Right lobe of liver (tissue), 6 donors: ENCODE measurements at places on chromosomes 1 and 21. TPM values are rescaled to one million over a fixed set of nuclear protein-coding genes. Genes with fewer than 3 reads are reported as not detected.

Gene PEAR1
- 9.8 TPM for total RNA-seq

Gene FAAH
- total RNA-seq = 32.6 TPM

DNA sequence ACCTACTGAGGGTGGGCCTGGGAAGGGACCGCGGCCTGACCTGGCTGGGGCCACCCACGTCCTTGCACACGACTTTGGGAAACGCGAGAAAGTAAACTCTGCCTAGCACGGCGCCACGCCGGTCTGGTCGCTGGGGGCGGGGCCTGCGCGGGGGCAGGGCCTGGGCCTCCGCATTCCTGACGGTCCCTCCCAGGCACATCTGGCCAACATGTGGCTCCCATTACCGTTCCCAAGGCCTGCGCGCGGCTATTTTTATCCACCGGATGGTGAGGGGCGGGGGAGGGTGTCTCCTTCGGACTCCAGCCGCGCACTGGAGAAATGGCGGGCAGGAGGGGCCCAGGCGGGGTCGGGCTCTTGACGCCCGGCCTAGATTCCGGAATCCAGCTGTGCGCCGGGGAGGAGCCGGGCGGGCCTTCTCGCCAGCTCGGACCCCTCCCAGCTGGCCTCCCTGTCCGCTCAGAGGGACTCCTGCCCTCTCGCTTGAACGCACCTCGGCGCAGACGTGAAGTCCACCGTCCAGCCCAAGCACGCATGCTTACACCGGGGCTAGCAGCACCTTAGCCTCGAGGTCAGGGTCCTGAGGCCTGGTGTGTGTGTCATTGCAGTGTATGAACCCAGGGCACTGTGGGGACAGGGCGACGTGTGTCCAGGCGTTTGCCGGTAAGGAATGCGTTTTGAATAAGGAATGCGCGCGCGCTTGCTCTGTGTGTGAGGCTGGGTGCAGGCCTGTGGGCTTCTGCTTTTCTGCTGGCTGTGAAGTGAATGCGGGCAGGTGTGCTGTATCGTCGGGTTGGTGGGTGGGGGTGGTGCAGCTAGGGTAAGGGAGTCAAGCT lies 2.1 kb downstream of the EVA1B start:
- no peaks in the 10 kb centered on the region for H3K36me3 ChIP-seq
- no peak overlapping the region for H3K27ac ChIP-seq
- peak overlapping the region; percentile 64 for H3K4me3 ChIP-seq
- DNase-seq = no peak
- H3K27me3 ChIP-seq = no peaks in the 10 kb centered on the region

Gene FLVCR1
- 1.7 TPM for total RNA-seq

Gene PPIE
- total RNA-seq = 16.2 TPM

DNA sequence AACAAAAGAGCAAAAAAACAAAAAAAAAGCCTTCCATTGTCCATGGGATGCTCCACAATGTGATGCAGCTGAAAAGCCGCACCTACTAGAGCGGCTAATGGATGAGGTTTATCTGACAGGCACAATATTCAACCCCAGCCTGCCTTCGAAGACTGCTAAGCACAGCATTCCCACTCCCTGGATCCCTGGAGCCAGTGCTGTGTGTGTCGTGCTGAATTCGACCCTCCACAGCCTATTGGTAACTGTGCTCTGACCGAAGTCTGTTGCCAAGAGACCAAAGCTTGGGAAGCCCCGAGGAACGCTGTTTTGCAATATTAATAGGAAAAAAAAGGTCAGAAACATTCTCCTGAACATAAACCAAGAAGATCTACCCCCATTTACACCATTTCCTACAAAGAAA lies 57.2 kb upstream of the PUM1 start:
- DNase-seq = no peak
- H3K27ac ChIP-seq = no peak overlapping the region

DNA sequence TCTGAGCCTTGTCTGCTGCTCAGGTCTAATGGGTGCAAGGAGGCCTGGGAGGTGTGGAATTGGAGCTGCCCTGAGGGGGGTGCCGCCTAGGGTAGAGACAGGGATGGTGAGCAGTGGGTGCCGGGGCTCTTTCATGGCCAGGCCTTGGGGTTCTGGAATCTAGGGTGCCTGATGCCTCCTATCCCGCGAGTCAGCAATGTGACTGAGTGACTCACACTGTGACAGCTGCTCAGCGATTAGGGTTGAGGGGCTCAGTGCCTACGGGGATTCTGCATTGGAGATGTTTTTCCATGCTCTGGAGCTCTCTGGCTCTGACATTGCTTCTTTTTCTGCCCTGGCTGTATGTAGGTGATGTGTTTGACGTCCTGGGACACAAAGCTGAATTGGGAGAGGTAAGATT lies 16.8 kb downstream of the ATP8B2 start:
- no peak for DNase-seq
- H3K4me1 ChIP-seq = no peaks in the 10 kb centered on the region
- no peak overlapping the region for H3K4me3 ChIP-seq
- H3K27ac ChIP-seq = no peak overlapping the region
- H3K36me3 ChIP-seq = no peaks in the 10 kb centered on the region
- no peaks in the 10 kb centered on the region for H3K27me3 ChIP-seq

- H3K27me3 ChIP-seq = peaks cover 3% of the 10 kb centered on the region
- H3K4me1 ChIP-seq = no peaks in the 10 kb centered on the region
- no peaks in the 10 kb centered on the region for H3K36me3 ChIP-seq
- no peak overlapping the region for H3K4me3 ChIP-seq
- DNase-seq = no peak
These were observed 85.9 kb downstream of the LHX8 start for GRCh38 chr1:75220072-75220471.

DNA sequence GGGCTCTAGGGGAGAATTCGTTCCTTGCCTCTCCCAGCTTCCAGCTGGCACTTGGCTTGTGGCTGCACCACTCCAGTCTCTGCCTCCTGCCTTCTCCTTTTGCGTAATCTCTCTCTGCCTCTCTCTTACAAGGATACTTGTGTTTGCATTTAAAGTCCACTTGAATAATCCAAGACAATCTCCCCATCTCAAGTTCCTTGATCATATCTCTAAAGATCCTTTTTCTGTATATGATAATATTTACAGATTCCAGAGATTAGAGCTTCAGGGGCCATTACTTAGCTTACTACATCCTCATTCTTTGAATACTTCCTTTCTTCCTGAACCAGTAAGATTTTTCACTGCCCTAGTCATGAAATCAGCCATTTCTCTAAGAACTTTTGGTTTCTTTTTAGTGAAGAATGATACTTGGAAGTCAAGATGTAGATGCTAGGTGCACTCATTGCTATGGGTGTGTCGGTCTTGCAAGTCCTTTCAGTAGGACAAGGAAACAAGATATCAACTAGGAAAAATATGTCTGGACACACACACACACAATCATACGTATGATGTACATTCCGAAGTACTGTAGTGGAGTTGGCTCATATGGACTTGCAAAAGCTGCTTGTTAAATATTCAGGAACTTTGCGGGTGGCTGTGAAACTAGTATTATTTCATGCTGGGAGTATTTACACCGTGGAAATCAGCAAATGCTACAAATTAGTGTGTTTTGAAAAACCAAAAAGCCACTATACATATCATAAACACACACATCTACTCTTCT lies 20.8 kb upstream of the RLF start:
- DNase-seq = no peak
- H3K4me1 ChIP-seq = no peaks in the 10 kb centered on the region
- H3K27me3 ChIP-seq = no peaks in the 10 kb centered on the region
- H3K27ac ChIP-seq = no peak overlapping the region
- H3K36me3 ChIP-seq = no peaks in the 10 kb centered on the region

DNA sequence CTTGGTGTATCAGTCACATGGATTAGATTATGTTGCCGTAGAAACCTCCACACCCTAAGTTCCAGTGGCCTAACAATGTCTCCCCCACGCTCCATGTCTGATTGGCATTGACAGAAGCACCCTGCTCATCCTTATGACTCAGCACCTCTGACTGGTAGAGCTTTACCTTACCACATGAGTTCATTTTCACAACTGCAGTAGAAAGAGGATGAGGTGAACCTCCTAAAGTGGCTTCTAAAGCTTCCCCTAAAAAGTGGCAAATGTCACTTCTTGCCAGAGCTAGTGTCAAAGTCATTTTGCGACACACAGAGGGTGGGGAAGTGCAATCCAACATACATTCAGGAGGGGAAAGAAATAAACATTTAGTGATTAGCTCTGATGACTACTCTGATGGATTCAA lies 30.6 kb upstream of the LYPD8 start:
- H3K27me3 ChIP-seq = no peaks in the 10 kb centered on the region
- H3K27ac ChIP-seq = no peak overlapping the region
- DNase-seq = no peak
- no peak overlapping the region for H3K4me3 ChIP-seq

- H3K27ac ChIP-seq = peak overlapping the region; percentile 87
- H3K4me1 ChIP-seq = peaks cover 5% of the 10 kb centered on the region
- no peak for DNase-seq
- H3K4me3 ChIP-seq = peak overlapping the region; percentile 83
These were observed 479 bp downstream of the SELENOF start for GRCh38 chr1:86913399-86913895.

Gene B3GALT5
- 0.06 TPM for total RNA-seq
